ENCODE measurements at places on chromosomes 12 and 14.
A peak's percentile ranks its signal among the peaks of the same experiment; 100 is the strongest.

DNA sequence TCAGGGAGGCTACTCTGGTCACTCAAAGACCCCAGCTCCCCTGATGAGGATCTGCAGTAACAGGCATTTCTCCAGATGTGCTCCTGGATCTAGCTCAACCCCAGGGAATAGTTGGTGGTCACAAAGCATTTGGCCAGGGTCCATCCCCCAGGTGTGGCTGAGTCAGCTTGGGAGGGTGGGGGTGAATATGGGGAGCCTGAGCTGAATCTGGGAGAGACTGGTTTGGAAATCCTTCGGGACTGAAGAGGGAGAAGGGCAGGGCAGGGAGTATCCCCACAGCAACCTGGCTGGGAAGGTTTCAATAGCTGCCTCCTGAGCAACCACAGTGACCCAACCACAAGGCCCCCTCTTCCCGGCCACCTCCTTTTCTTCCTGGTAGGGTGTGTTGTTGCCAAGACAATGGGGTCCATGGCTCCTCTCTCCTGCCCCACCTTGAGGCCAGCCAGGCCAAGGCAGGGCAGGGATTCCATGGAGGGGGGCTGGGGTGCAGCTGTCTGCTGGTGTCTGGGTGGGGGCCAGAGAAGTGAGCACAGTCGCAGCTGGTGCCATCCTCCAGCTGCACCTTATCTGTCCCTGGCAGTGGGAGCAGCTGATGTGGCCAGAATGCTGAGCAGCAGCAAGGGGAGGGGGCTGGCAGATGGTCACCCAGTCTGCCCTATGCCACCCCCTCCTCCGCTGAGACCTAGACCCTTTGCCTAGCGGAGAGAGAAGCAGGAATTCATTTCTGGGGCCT, 5.5 kb downstream of the ASIC1 start:
- no peak for DNase-seq

DNA sequence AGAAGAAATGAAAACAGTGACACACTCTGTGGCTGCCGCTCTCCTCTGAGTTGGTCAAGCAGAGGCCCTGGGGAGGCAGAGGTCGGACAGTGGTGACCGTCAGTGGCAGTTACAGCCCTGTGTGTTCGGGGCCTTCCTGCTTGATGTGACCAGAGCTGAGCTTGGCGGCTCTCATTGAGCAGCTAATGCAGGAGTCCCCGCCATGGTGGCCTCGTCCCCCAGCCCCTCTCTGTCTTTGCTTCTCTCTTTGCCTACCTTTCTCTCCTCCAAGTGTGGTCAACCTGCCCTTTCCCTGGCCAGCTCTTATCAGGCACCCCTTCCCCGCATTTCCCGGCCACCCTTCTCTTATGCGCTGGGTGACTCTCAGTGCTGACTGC, 362.8 kb downstream of the CACNA1C start:
- no peak for DNase-seq

GRCh38 chr12:132423820-132424645, 65.9 kb upstream of the FBRSL1 start:
- DNase-seq = no peak

- no peak for DNase-seq
Measured at GRCh38 chr14:100904307-100905087, 975 bp upstream of the RTL1 start.

GRCh38 chr14:50318031-50318626, 6.0 kb downstream of the DMAC2L start:
- DNase-seq = peak; percentile 62

- DNase-seq = no peak
Measured at GRCh38 chr14:104694475-104694950, 5.1 kb downstream of the INF2 start.

DNA sequence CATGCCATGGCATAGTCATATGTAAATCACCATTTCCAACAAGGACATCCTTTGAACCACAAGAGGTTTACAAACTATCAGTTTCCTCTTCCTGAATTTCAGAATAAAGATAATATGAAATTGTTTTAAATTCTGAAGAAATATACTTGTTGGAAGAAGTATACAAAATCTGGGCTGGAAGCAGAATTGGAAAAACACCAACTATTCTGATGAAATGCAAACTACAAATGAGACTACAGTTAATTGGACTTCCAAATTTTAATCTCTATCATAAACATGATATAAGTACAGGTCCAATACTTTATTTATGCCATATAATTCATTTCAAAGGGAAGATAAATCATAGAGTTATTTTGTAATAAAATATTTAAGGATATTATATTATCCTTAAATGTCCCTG, 80.1 kb downstream of the NOVA1 start:
- DNase-seq = no peak

GRCh38 chr14:95248432-95248831, 71.3 kb downstream of the CLMN start:
- no peak for DNase-seq

DNA sequence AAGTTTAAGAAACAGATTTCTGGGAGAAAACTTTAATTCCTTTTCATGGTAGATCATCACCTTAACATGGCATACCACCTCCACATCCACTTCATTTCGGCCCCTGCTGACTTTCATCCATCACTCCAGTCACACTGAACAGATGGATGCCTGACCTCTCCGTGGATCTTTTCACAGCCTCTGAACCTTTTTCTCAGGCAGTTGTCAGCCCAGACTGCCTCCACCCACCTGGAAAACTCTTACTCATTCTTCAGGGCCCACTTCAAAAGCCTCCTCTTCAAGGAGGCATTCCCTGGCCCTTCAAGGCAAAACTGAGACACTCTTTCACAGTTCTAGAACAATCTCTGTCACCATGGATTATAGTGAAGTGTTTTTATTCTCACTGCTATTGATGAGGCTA, 52.9 kb downstream of the GXYLT1 start:
- DNase-seq = peak; percentile 18

DNA sequence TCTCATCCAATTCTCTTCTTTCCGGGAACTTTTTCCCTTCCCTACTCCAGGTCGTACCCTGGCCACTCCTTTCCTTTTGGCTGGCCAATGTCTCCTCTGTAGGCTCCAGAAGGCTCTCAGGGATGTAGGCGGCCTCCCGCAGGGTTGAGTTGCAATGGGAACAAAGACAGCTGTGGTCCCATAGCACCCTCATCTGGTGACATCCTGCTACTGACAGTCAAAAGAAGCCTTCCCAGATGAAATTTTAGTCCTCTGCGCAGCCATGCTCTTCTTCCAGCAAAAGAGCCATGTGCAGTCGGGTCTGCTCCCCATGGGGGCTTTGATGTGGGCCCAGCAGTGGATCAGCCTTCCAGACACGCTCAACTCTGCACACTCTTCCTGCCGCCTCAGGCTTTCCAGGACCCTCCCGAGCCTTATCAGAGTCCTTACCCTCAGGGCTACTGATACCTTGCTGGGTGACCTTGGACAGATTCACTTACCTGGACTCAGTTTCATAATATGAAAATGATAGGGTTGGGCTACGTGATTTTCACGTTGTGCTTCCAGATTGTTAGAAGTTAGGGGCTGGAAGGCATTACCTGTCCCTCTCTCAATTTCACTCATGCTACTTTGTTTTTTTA, 5.5 kb upstream of the CELA1 start:
- peak; percentile 60 for DNase-seq

DNA sequence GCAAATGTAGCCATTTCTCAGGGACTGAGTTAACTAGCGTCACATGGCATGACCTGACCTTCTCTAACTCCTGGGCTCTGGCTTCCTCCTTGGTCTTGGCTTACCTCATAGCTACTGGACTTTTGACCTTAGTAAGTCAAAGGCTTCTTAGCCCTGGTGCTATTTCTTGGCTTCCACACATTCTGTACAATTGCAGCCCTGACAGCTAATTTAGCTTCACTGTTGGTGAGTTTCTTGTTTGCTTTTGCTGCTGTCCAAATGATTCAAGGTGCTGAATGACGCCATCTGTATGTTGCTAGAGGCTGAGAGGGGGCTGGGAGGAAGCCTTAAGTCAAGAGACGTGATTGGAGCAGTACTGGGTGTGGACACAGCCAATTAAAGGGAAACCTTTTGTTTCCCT, 202.7 kb downstream of the PRKD1 start:
- peak; percentile 6 for DNase-seq

GRCh38 chr12:128938886-128939285, 85.6 kb downstream of the GLT1D1 start:
- DNase-seq = peak; percentile 59

DNA sequence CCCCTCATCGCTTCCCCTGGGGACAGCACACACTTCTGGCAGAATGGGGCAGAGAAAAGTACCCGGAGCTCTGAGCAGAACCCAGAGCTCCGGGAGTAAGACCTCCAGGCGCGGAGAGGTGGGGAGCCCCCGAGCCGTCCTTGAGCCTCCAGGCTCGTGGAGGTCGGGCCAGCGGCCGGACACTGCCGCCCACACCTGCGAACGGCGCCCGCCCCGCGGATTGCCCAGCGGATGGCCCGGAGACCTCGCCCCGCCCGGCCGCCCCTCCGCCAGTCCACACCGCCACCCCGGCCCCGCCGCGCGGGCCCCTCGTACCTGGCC, 344 bp downstream of the SPTLC2 start:
- DNase-seq = no peak

- DNase-seq = no peak
Measured at GRCh38 chr14:65198346-65198745, 96.0 kb upstream of the MAX start.

GRCh38 chr12:85872497-85873091, 1.5 kb upstream of the NTS start:
- peak; percentile 72 for DNase-seq

- DNase-seq = no peak
Measured at GRCh38 chr14:33793398-33794110, 157.3 kb downstream of the EGLN3 start.

- no peak for DNase-seq
Measured at GRCh38 chr12:108616941-108617858, 16.5 kb downstream of the SELPLG start.

GRCh38 chr14:31078766-31079165, 52.6 kb upstream of the STRN3 start:
- DNase-seq = no peak

- peak; percentile 85 for DNase-seq
Measured at GRCh38 chr14:66009089-66009488, 477.1 kb upstream of the CCDC196 start.

DNA sequence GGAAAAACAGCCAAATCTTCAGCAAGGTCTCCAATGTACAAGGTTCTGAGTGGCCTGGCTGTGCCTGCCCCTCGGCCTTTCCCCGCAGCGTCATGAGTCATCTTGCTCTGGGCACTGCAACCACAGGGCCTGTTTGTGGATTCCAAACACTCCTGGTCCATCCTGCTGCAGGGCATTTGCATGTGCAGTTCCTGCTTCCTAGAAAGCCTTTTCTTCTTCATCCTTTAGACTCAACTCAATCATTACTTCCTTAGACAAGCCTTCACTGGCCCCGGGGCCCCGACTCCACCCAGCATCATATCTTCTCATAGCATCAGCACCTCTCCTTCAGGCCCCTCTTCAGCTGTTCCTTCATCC, 101.8 kb upstream of the EGLN3 start:
- DNase-seq = peak; percentile 66

DNA sequence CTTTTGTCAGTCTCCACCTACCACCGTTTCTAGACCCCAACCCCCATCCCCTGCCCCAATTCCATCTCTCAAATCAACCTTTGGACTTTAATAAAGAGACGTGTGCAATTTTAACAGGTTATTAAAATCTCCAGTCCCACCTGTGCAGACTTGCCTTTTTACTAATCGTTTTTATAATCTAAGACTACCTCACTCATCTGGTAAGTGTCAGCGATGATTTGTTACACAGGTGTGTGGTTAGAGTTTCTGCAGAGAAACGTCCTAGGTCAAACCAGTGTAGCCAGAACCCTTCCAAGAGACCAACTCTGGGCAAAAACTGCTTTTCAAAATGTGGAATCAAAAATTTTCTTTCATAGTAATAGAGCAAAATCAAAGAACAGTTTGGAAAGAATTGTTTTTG, 60.4 kb upstream of the PELI2 start:
- DNase-seq = no peak

GRCh38 chr12:27193106-27193505, 51.0 kb upstream of the STK38L start:
- no peak for DNase-seq

GRCh38 chr12:100795174-100795799, 711 bp downstream of the ANO4 start:
- no peak for DNase-seq

DNA sequence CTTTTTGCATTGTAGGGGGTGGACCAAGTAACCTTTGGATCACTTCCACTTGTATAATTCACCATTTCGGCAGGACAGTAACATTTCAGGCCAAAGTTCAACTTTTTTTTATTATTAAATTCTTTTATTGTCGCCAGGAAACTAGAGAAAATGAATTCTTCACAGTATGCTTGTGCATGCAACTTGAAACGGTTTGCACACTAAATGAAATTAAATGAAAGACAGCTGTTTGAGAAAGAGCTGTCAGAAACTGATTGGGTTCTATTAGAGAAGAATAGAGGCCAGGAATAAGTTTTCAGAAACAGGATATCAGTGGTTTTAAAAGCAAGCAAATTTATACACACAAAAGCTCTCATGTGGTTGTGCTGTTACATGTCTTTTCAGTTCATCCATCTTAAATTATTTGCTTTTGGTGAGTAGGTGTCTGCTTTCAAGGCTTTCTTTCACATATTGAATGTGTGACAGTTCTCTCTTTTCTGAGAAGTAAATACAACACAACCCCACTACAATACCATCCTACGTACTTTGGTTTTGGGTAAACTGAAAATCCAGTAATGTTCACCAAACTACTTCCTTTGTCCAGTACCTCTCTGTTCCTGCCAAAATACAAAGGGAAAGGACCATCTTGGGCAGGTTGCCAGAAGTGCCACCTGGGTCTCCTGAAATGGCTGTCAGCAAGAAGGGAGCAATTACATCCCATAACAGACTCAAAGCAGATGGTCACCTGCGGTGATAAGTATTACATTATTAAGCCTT, 291.7 kb downstream of the RAD51B start:
- no peak for DNase-seq

DNA sequence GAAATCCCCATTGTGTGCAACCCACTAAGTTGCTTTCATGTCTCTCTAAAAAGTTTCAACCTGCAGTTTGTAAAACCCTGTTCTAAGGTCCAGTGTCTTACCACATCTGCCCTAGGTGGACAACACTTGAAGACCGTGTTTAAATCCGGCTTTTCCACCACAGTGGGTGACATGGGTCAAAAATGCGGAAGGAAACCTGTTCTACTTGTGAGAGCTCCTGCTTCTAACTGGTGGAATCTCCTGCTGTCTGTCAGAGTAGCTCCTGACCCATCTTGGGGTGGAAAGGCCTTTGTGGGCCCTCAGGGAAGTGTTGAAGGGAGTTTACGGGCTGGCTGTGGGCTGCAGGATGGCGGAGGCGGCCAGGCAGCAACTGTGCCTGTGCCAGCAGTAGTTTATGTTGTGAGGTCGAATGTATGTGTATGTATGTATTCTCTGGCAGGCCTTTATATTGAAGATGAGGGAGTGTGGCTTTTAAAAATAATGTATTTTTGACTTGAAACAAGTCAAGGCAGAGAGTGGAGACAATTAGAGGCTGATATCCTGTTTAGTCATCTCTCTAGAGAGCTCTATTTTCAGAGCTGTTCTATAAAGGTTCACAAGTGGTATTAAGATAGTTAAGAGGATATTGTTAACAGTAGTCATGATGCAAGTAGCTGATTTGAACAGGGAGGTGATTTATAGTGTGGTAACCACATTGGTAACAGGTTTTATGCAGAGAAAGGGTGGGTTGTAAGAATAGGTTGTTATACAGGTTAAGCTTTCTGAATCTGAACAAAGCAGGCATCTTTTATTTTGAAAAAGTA, 67.0 kb downstream of the PRKCH start:
- peak; percentile 80 for DNase-seq

Data from epithelial cell of esophagus (primary cell).